ENCODE measurements at places on chromosomes 5 and 9.

DNA sequence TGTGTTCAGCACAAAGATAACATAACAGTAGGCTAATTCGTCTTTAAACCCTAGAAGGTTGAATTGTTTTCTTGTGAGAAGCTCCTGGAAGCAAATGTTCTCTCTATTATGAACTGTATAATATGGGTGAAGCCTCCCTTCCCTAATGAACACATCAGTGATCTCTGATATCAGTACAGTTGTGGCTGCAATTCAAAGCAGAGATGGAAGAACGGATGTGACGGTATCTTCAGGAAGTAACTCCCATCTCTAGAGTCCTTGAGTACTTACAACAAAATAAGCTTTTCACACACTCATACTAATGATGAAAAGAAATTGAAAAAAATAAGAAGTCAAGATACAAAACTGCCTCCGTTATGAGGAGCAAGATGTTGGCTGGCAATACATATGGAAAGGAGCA is 4.5 kb downstream of the HCN1 start:
- DNase-seq = no peak

- peak; percentile 96 for DNase-seq
These were observed 218.6 kb downstream of the PIK3R1 start for GRCh38 chr5:68433923-68434879.

- no peak for DNase-seq
These were observed 84.5 kb upstream of the SIMC1 start for GRCh38 chr5:176153741-176154140.

DNA sequence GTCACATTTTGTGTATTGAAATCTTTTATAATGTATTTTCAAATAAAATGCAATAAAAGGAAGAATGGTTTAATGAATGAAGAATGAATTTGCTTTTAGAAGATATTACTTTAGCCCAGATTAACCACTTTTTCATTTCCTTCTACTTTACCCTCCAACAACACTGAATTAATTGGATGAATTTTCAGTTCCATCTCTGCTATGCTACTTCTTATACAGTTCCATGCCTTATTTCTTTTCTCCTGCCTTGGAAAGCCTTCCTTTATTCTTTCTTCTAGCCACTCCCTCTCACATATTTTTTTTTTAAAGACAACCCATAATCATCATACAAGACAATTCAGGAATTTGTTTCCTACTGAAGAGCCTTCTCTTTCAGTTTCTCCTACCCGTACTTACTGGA is 296.6 kb upstream of the TNC start:
- DNase-seq = no peak

DNA sequence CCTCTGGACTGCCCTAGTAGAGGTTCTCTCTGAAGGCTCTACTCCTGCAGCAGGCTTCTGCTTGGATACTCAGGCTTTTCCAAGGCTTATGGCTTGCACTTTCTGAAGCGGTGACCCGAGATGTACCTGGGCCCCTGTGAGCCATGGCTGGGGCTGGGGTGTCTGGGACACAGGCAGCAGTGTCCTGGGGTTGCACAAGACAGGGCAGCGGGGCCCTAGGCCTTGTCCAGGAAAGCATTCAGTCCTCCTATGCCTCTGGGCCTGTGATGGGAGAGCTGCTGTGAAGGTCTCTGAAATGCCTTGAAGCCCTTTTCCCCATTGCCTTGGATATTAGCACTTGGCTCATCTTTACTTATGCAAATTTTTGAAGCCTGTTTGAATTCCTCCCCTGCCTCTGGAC is 192.2 kb downstream of the YTHDC2 start:
- no peak for DNase-seq

DNA sequence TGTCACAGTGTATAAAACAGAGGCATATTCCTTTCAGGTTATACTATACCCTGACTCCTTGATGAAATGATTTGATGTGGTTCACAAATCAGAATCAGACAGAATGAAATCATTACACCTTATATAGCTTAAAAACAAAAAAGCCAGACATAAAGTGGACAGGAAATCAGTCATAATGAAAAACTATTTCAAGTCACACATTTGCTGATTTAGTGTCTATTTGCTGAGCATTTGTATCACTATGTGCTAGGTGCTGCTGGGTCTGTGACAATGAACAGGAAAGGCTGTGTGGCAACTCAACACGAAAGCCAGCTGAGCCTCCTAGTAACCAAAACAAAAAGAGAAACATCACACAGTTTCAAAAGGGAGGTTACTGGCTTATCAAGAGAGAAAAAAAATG is 194.0 kb downstream of the EFNA5 start:
- peak; percentile 4 for DNase-seq

DNA sequence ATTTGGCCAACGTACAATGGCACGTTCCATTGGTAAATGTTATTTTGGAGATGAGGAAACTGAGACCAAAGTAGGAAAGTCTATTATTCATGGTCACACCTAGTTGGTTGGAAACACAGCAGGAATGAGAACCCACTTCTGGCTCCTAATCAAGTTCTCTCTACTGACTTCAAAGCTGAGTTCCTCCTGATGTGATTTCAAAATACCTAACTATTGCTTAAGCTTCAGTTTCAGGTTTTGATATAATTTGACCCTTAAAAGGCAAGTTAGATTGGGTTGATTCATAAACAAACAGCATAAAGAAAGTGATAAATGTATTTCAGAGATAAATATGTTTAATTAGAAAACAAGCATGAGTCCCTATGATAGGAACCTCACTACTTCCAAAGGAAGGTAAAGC is 312.5 kb downstream of the PARP8 start:
- DNase-seq = no peak

GRCh38 chr9:36140086-36141084 is 3.9 kb downstream of the GLIPR2 start:
- peak; percentile 20 for DNase-seq

DNA sequence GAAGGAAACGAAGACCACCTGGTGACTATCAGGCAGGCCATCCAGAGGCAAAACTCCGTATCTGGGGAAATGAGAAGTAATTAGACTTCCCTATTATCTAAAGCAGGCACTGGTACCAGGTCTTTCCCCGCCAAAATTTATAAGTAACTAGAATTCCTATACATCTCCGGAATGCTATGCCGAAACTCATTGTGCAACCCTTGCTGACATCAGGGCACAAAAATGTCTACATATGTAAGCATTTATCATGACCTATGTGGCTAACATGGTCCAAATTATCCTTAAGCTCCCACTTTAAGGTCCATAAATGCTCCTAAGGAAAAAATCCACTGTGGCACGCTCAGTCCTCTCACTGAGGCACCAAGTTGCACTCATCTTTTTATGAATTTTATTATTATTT is 17.8 kb downstream of the ACTL7B start:
- no peak for DNase-seq

DNA sequence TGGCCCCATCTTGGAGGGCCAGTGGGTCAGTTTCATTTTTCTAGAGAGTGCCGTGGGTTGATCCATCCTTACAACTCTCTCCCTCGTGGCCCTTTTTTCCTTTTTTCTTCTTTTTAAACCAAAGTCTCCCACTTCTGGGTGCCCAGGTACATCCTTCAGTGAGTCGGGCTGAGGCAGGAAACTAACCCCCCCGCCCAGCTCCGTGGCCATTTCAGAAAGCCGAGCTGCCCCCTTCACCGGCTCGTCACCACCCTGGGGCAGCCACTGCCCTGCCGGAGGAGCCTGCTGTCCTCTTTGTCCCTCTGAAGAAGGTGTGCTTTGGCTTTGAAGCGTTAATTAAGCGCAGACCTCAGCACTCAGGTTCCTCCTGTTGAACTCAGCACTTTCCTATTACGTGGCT is 5.2 kb downstream of the CFAP77 start:
- DNase-seq = no peak

DNA sequence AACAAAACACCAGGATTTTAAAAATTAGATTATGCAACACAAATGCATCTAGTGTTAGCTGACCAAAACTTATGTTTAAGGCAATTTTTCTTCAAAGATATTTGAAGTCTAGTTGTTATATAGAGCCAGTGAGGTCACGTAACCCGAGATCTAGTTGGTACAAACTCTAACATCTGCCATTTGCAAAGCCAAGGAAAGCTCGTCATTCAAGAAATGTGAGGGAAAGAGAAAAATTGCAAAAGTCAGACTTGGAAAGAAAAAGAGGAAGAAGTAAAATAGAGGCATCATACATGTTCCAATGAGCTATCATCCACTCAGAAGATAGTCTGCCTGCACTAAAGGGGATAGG is 293.4 kb upstream of the PUM3 start:
- DNase-seq = no peak

- DNase-seq = no peak
These were observed 3.4 kb downstream of the COL5A1 start for GRCh38 chr9:134644725-134645606.

GRCh38 chr9:132485393-132485792 is 75.4 kb downstream of the CFAP77 start:
- DNase-seq = no peak

- DNase-seq = no peak
These were observed 5.8 kb downstream of the ABITRAM start for GRCh38 chr9:108939975-108940374.

DNA sequence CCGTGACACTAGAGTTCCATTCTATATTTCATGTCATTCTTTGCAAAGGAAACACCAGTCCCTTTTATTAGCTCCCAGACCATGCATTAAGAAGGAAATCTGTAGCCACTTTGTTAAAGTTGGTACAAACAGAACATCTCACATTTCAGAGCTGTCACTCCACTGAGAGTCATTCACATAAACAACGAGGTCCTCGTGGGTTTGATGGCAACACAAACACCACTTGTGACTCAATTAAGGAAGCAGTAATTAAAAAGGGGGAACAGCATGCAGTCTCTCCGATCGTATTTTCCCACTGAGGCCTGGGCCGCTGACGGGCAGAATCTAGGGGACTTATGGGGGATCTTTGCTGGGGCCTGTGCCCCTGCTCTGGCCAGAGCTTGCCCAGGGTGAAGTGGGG is 94.2 kb upstream of the ZNF618 start:
- DNase-seq = no peak

DNA sequence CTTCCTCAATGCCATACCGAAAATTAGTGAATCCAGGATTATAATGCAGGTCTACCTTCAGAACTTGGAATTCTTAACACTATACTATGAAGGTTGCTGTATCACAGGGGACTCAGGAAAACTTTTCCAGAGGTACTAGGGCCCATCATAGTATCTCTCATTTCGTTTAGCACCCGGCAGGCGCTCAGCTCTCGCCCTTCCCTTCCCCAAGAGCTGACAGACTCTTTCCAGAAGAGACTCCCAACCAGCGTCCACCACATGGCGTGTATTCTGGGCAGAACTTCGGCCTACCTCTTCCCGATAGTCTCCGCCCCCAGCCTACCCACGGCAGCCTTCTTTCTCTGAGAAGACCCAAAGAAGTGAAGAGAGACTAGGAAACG is 271 bp downstream of the NOL8 start:
- no peak for DNase-seq

DNA sequence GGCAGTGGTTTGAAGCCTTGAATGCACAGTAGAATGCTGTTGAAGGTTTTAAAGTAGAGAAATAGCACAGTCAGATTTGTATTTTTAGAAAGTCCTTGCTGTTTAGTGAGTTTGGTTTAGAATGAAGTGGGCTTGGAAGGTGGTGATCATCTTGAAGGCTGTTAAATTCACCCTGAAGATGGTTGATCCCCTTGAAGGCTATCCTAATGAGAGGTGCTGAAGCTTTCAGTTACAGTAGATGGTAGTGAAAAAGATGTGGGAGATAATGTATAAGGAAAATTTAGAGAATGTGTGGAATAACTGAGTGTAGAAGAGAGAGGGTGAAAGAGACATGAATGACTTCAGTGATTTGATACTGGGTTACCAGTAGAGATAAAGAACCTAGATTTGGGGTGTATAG is 16.0 kb downstream of the TENT2 start:
- no peak for DNase-seq

GRCh38 chr9:84315278-84315877 is 25.2 kb downstream of the SLC28A3 start:
- peak; percentile 57 for DNase-seq

GRCh38 chr5:141825241-141825671 is 53.0 kb downstream of the PCDH1 start:
- no peak for DNase-seq

GRCh38 chr5:16679190-16679589 is 62.4 kb upstream of the RETREG1 start:
- no peak for DNase-seq

GRCh38 chr9:123338710-123339665 is 17.0 kb upstream of the CRB2 start:
- DNase-seq = peak; percentile 76

DNA sequence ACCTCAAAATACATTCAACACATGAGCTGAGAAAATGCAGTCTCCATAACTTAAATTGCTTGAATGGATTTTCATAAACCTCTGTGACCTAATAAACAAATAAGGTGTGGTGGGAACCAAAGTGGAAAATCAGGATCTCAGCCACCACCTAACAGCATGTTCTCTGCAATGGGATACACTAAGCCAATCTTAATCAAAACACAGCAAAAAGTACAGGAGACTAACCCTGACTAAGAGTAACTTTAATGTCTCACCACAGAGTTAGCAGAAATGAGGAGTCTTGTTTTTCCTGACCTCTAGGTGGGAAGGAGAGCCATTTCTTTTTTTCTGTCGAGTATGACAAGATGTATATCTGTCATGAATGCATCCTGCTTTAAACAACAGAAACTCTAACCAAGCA is 48.5 kb downstream of the PLK2 start:
- DNase-seq = no peak

GRCh38 chr5:154197801-154198491 is 7.4 kb downstream of the GALNT10 start:
- DNase-seq = peak; percentile 76

- DNase-seq = no peak
These were observed 38.0 kb downstream of the RIGI start for GRCh38 chr9:32487981-32488380.

DNA sequence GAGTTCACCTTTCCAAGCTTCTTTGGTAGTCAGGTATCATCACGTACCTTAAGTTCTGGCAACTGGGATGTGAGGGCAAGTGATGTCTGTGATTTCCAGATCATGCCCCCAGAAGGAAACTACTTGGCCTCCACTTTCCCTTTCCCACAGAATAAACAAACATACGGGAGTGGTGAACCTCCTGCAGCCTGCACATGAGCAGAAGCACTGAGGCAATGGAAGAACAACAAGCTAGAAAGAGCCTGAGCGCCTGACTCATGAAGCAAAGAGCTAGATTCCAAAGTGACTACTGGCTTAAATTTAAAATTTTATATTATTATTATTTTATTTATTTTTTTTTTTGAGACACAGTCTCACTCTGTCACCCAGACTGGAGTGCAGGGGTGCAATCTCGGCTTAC is 35.0 kb downstream of the ARL15 start:
- DNase-seq = no peak

GRCh38 chr9:21995666-21996398 is 1.2 kb downstream of the CDKN2B-AS1 start:
- DNase-seq = peak; percentile 19

GRCh38 chr5:67338421-67338820 is 141.8 kb upstream of the CD180 start:
- no peak for DNase-seq

- no peak for DNase-seq
These were observed 410.2 kb downstream of the PSAT1 start for GRCh38 chr9:78707080-78707479.

- DNase-seq = no peak
These were observed 85.9 kb upstream of the FAM120A start for GRCh38 chr9:93365427-93366118.

GRCh38 chr9:38641985-38642864 is 21.8 kb upstream of the ANKRD18A start:
- no peak for DNase-seq

GRCh38 chr5:42521406-42521805 is 98.2 kb downstream of the GHR start:
- no peak for DNase-seq

GRCh38 chr5:59346514-59346913 is 547.0 kb downstream of the PDE4D start:
- DNase-seq = no peak

Data from activated naive CD4-positive, alpha-beta T cell treated with Interleukin-2 at 50 U/mL for 16 hours (primary cell).